Stimulated activated CD8-positive, alpha-beta memory T cell treated with anti-CD3 and anti-CD28 coated beads, Interleukin-4, amount 100 ng/mL, for 4 hours (primary cell): ENCODE measurements at places on chromosomes 7 and 10.

DNA sequence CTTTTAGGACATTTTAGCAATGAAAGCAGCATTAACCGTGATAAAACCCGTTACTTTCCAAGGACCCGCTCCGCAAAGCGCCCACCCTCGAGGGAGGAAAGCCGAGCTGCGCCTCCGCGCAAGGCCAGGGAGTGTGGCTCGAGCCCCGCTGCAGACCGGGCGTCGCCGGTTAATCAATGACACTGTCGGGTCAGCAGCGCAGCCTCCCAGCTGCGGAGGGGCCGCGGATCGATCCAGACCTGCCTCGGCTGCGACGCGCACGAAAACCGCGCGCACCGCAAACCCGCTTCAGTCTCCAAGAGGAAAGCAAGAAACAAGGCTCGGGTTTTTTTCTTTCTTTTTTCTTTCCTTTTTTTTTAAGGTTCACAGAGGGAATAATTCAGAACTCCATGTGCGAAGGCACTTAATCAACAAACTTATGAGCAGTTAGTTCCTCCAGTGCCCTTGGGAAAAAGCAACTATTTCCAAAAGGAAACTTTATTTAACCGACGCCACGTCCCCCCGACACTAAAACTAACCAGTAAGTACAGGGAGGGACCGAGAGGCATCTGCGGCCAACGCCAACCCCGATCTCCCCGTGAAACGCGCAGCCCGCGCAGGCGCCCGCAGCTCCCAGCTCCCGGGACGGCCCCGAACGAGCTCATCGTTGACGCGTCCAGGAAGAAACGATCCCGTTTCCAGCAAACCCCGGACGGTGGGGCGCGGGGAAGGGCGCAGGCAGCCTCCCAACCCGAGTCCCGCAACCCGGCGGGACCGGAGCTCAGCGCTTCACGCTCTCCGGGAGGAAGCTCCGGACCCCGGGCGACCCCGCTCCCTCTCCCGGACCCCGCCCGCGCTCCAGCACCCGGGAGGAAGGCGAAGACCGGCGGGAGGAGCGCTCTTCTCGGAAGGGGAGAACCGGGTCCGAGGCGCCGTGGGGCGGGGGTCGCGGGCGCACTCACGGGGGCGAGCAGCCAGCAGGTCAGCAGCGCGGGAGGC is 598 bp downstream of the VIPR2 start:
- no peak for DNase-seq

DNA sequence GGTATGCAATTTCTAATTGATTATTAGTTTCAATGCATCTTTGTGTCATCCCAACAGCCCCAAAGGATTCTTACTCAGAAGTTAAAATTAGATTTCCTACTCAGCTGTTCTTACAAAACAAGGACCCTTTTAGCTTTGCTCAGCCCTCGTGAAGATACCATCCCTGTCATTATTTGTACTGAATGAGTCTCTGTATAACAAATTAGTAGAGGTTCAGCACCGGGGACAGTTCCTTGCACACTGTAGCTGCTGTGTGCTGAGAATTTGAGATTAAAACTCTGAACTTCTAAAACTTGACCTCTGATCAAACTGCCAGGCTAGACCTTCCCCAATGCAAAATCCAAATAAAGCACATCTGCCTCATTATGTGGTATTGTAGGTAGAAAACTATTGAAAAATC is 299.1 kb downstream of the LHFPL3 start:
- DNase-seq, result no peak

GRCh38 chr7:116522247-116522646 is 2.6 kb upstream of the CAV1 start:
- DNase-seq, result no peak

- no peak for DNase-seq
These were observed 17.2 kb upstream of the PSMG3 start for GRCh38 chr7:1586827-1587705.

DNA sequence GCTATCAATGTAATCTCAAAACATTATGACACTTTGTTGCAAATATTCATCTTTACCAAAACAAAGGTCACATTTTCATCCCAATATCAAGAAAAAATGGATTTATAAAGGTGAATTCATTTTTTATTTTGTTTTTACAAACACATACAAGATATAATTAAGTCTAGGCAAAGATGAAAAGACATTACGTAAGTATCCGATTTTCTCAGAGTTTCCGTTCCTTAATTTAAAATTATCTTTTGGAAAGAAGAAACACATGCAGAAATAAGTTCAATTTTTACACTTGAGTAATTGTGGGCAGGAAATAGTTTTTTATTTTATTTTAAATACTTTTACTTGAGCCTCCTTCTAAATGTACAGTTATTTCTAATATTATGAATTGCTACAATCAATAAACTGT is 24.6 kb downstream of the RTKN2 start:
- no peak for DNase-seq

DNA sequence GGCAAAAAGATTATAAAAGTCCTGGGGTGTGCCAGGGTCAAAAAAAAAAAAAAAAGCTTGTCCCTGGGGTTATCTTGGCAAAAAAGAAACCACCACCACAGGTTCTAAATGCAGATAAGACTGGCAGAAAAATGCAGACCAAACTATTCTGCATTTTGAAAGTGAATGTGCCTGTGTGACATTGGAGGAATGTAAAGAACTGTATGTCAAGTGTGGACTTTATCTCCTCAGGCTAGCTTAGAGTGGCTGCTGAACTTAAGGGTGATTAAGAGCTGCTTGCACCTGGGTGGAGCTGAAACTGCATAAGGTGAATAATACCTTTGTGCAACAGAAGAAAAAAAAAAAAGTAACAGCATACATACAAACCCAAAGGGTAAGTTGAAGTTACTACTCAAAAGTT is 1.3 kb upstream of the NAPEPLD start:
- DNase-seq, result no peak

DNA sequence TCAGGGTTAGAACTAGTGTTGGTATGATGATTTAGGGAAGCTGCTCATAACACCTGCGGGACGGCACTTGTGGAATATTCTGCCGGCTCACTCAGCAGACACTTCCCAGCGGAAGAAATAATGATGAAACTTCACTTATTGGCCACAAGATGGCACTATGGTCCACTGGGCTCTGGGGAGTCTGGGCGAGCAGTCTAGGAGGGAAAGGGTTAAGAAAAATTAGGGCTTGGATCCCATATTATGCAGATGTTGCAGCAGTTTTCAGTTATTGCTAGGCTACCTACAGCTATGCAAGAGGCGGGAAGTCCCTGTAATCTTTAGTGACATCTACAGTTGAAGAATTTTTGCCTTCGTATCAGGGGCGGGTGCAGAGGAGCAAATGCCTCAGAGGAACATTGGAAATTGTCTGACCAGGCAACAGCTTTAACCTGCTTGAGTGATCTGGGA is 238.7 kb upstream of the PRSS58 start:
- no peak for DNase-seq

GRCh38 chr10:4121502-4122380 is 336.7 kb upstream of the KLF6 start:
- no peak for DNase-seq

DNA sequence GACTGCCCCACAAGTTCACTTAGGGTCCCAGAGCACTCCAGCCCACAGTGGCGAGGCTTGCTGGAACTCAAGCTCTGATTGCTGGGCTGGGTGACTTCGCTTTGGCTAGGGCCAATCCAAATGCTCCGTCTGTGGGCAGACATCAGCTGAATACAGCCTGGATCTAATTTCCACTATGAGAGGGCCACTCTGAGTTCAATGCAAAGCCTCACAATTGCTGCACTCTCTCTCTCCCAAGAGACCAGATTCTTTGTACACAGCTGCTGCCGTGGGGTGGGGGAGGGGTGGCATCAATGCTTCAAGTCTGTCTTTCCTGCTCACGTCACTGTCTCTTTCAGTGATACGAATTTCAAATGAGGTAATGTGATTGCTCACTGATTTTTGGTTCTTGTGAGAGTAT is 47.3 kb upstream of the BPGM start:
- DNase-seq, result no peak

DNA sequence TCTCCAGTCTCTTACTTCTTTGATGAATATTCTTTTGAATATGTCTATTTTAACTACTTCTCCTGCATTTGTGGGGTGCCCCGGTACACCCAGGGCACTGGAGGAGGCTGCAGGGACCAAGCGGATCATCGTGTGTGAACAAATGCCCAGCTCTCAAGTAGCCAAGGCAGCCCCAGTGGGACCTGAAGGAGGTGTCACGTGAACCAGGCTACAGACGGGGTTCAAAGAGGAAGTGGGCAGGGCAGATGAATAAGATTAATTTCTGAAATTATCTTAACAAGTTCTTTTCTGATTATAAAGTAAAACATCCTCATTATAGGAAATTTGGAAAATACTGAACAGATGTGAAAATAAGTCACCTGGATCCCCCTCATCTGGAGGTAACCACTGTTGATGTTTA is 78.4 kb upstream of the DUSP5 start:
- DNase-seq, result no peak

GRCh38 chr7:46281071-46281470 is 360.0 kb upstream of the IGFBP3 start:
- DNase-seq, result no peak

DNA sequence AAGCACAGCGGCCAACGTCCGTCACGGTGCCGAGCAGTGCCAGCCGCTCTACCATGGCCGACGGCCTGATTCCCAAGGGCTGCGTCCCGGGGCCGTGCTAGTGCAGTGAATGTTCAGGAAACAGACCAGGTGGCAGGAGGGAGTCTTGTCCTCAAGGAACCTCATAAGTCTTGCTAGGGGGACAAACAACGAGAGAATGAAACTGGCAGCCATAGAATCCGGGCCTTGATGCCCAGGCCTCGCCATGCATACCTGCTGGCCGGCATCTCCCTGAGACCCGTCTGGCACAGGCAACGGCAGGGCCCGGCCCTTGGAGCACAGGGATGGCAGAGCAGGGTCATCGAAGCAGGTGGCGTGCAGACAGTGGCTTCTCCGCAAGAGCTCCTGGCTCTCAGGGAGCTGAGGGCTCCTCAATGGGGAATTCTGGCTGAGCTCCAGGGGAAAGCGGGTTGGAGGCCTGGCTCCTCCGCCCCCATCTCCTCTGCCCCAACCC is 58.8 kb downstream of the DIP2C start:
- DNase-seq, result no peak

GRCh38 chr10:14349081-14349480 is 18.4 kb upstream of the FRMD4A start:
- DNase-seq, result no peak

GRCh38 chr7:721619-722248 is 4.8 kb upstream of the DNAAF5 start:
- no peak for DNase-seq

- no peak for DNase-seq
These were observed 229.9 kb downstream of the CXCL12 start for GRCh38 chr10:44154956-44155355.

DNA sequence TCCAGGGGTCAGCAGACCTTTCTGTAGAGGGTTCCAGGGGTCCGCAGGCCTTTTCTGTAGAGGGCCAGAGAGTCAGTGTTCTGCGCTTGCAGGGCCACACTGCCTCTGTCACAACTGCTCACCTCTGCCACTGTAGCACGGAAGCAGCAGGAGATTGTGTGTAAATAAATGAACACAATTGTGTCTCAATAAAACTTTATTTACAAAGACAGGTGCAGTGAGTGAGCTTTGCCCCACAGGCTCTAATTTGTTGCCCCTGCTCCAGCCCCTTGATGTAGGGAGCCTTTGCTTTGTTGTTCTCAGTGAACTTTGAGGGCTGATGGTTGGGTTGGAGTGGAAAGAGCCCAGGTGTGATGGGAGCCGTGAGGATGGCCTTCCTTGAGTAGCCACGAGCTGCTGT is 67.8 kb downstream of the MGMT start:
- DNase-seq, result no peak

GRCh38 chr7:107993891-107994291 is 9.1 kb downstream of the LAMB1 start:
- no peak for DNase-seq

GRCh38 chr7:40199076-40199802 is 64.4 kb downstream of the SUGCT start:
- no peak for DNase-seq

- no peak for DNase-seq
These were observed 7.4 kb downstream of the CPSF4 start for GRCh38 chr7:99446096-99446495.

GRCh38 chr10:79116801-79117723 is 48.3 kb downstream of the ZMIZ1 start:
- DNase-seq, result no peak

- no peak for DNase-seq
These were observed 3.3 kb upstream of the PCBD1 start for GRCh38 chr10:70891627-70892026.

- no peak for DNase-seq
These were observed 298.7 kb upstream of the TEX47 start for GRCh38 chr7:89094269-89094668.

GRCh38 chr7:135964791-135965190 is 12.4 kb downstream of the MTPN start:
- DNase-seq, result no peak

GRCh38 chr10:69419096-69419743 is 2.5 kb upstream of the TACR2 start:
- no peak for DNase-seq

- DNase-seq, result no peak
These were observed 559 bp upstream of the FKBP14 start for GRCh38 chr7:30027065-30027456.

DNA sequence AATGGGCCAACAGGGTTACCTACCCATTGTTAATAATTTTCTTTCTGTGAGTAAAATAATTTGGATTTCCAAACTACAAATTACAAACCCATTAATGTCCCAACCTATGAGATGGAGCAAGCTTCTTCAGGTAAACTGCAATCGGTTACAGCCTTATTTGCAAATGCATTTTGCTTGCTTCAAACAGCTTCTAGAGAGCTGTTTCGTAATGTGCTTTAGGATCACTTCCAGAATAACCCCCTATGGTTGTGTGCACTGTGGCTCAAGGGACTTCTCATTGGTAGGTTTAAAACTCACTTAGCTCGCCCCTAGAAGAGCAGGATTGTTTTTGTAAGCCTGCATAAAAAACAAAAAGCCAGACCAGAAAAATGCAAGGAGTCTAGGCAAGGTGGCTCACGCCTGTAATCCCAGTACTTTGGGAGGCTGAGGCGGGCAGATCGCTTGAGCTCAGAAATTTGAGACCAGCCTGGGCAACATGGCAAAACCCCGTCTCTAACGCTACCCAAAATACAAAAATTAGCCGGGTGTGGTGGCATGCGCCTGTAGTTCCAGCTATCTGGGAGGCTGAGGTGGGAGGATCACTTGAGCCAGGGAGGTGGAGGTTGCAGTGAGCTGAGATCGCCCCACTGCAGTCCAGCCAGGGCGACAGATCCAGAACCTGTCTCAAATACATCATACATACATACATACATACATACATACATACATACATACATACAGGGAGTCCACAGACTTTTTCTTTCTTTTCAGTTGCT is 3.3 kb upstream of the MAP3K8 start:
- no peak for DNase-seq

GRCh38 chr10:42963312-42963711 is 113.6 kb upstream of the RET start:
- no peak for DNase-seq

GRCh38 chr10:102234888-102235597 is 6.3 kb downstream of the PITX3 start:
- no peak for DNase-seq
